ENCODE measurements at places on chromosomes 12 and 14.

- DNase-seq, result no peak
Measured at GRCh38 chr12:131607658-131608447, 103.0 kb upstream of the SFSWAP start.

- DNase-seq, result no peak
Measured at GRCh38 chr12:131115766-131116467, 162.2 kb downstream of the ADGRD1 start.

- DNase-seq, result peak; percentile 37
Measured at GRCh38 chr12:93441081-93441616, 598 bp downstream of the UBE2N start.

DNA sequence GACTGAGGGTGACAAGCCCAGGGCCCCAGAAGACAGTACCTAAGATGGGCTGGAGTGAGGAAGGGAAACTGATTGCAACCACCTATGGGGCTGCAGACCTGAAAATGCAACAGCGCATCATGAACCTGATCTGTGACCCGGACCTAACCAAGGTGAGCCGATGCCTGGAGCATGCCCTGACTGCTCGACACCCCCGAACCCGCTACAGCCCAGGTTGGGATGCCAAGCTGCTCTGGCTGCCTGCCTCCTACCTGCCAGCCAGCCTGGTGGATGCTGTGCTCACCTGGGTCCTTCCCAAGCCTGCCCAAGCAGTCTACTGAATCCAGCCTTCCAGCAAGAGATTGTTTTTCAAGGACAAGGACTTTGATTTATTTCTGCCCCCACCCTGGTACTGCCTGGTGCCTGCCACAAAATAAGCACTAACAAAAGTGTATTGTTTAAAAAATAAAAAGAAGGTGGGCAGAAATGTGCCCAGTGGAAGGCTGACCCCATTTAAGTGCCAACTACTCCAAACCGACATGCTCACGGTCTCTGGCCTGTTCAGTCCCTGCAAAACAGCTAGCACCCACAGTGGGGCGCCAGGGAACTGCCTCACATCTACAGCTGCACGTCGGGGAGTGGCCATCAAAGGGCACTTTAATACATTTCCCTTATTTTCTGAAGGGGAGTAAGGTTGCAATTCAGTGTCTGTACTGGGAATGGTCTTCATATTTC is 4.2 kb downstream of the RDH5 start:
- DNase-seq, result peak; percentile 64

- peak; percentile 47 for DNase-seq
Measured at GRCh38 chr12:48105321-48105866, 485 bp downstream of the SENP1 start.

- no peak for DNase-seq
Measured at GRCh38 chr12:7501031-7501588, 2.5 kb downstream of the CD163 start.

GRCh38 chr14:57086271-57087162 is 182.2 kb downstream of the EXOC5 start:
- DNase-seq, result no peak

DNA sequence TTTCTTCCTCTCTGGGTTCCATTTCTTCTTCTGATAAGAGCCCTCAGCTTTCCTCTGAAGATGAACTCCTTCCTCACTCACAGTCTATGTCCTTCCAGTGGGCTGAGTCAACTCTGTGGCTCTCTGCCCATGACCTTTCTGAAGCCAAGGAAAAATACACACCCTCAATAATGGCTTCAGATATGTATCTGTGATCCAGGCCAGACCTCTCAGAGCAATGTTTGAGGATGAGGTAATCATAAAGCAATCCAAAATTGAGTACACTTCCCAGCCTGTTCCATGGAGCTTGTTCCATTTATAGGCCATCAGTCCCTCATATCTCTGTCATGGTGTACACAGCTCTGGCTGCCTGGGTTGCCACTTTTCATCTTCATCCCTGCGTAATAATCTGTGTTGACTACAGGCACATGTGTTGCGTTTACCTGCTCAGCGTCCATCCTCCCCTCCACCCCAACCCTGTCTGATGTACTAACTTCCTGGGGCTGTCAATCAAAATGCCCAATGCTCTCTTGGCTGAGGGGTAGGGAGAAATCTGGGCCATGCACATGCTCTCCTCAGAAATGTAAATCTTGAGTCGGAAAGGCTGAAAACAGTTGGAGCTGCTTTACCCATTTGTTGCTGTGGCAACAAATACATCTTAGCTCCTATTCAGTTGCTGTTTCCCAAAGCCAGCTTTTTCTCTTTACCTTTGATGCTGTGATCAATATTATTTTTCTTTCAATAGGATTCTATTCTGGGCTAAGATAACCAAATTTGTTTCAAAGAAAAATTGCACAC is 377.8 kb upstream of the TMEM132C start:
- no peak for DNase-seq

- DNase-seq, result peak; percentile 86
Measured at GRCh38 chr12:1795785-1796514, 24.4 kb upstream of the LRTM2 start.

- DNase-seq, result no peak
Measured at GRCh38 chr14:51609955-51610283, 41.8 kb upstream of the FRMD6 start.

GRCh38 chr14:72559669-72560255 is 334.1 kb downstream of the DPF3 start:
- no peak for DNase-seq

- DNase-seq, result no peak
Measured at GRCh38 chr12:106063826-106064720, 74.7 kb downstream of the NUAK1 start.

DNA sequence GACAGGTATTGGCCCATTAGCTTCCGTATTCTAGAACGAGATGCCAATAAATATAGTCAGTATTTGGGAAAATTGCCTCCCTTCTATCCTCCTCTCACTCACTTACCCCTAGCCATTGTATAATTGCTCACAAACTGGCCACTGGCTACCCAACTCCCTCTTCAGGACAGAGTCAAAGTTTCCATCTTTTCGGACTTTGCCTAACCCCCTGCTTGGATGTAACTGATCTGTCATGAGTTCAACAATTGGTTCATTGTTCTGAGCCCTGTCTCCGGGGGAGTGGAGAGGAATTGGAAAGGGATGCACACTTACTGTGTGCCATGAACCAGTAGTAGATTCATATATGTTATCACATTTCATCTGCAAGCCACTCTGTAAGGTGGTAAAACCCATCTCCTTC is 12.2 kb downstream of the MYRFL start:
- no peak for DNase-seq

DNA sequence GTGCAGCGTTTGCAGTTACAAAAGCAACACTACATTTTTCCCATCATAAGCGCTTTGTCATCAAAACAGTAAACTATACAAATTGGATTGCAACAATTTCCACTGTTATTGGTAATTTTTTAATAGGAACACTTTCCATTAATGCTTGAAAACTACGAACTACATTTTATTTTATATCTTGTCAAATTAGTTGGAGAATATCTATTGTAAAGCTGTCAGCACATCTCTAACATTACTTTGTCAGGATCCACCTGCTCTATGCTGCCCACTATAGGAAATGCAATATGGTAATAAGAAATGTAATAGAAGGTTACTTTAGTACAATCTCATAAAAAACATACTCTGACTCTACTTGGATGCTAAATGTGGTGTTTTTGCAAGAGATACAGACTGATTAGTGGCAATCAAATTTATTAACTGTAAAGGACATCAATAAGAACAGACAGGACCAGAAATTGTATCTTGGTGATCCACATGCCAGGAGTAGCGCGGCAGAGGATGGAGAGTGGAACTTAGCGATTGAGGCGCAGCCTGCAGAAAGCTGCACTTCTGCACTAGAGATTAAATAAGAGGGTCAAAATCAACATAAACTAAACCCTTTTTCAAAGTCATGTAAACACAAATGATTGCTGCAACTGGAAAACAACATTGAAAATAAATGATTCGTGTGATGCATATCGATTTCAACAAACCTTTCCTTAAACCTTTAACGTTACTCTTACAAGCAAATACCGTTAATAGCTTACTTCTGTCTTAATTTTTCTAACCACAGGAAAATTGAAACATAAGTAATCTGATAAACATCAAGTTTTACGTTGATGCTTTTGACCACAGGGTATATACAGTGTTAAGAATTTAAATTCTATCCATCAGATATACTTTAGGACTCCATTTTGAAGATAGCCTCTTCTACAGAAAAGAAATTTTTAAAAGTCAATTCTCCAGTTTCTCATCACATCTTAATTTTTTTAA is 3.6 kb upstream of the ARID2 start:
- peak; percentile 42 for DNase-seq

GRCh38 chr14:97655169-97655948 is 858.2 kb downstream of the VRK1 start:
- no peak for DNase-seq

DNA sequence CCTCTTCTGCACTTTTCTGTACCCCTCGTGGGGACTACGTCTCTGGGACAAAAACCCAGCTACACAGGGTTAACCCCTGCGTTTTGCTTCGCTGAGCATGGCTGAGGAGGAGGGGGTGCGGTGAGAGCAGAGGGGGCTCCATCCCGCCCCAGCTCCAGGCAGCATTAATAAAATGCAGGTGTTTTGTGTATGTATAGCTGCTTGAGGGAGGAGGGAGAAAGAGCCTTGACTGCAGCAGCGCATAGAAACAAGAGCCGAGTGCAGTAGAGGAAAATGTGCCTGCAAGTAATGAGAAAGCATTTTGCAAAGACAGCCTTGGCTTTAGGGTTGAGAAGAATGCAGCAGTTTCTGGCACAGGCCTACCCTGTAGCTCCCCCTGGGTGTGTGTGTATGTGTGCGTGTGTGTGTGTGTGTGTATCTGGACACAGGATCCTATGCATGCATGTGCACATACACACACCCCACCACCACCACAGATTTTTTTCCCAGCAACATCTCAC is 103.9 kb downstream of the ZFP36L1 start:
- DNase-seq, result no peak

- DNase-seq, result no peak
Measured at GRCh38 chr12:132899033-132899432, 11.6 kb upstream of the CHFR start.

DNA sequence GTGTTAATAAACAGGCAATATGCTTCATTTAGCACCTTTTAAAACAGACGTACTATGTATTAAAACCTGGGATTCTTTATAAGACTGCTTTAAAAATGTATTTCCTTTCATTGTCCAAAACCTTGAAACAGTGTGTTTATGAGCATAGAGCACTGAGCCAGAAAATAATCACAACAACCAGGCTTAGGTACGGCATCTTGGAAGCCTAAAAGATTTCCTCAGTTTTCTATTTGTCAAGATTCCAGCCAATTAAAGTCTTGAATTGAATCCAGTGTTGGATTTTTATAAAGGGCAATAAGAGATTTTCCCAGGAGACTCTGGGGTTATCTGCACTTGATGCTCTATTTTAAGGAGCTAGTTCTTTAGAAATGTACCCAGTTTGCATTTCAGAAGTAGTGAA is 80.3 kb downstream of the GRIP1 start:
- DNase-seq, result no peak

- no peak for DNase-seq
Measured at GRCh38 chr14:76490735-76491134, 114.8 kb downstream of the ESRRB start.

GRCh38 chr12:11711651-11712327 is 62.3 kb downstream of the ETV6 start:
- no peak for DNase-seq

- no peak for DNase-seq
Measured at GRCh38 chr12:78938341-78939084, 73.9 kb downstream of the SYT1 start.

- DNase-seq, result no peak
Measured at GRCh38 chr12:121050725-121051124, 11.7 kb upstream of the OASL start.

DNA sequence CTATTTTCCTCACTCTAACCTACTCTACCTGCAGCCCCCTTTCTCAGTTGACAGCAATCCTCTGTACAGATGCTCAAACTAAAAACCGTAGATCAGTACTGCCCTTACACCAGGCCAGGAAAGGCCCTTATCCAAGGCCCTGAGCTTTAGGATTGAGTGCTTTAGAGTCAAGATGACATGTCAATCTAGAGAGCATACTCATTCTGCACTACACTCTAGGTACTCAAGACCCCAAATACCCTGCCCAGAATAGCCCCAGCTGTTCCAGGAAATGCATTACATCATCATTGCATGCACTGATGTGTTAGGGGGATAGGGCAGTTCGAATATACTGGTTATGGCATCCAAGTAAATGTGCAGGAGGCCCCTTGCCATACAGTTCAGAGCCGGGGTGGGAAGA is 3.5 kb upstream of the PHLDA1 start:
- no peak for DNase-seq

GRCh38 chr14:69701857-69702256 is 65.1 kb upstream of the SRSF5 start:
- DNase-seq, result no peak

DNA sequence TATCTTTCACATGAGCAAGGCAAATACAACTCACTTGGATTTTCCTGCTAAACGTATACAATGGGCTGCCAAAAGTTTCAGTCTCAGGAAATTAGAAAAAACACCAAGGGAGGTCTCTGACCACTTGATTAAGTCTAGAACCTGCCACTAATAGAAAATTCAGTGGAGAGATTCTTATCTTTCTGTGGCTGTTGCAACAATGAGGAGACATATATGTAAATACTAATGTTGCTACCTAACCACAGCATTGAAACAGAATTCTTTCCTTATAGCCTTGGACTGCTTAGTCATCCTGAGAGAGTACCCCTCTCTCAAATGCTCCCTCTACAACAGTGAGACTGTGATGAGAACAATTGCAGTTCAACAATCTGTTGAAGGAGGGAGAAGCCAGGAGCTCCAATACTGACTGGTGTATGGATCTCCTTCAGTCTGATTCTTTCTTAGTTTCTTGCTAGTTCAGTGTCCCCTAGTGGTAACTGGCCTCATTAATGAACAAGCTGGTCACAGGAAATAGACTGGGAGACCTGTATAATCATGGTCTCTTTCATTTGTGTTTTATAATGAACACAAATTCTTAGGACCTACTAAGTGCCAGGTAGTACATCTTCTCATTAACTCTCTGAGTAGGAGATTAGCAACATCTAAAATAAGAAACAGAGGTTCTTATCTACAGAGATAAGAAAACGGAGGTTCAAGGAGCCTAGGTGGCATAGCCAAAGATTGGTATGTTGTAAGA is 164.5 kb downstream of the SLC38A4 start:
- DNase-seq, result peak; percentile 41

DNA sequence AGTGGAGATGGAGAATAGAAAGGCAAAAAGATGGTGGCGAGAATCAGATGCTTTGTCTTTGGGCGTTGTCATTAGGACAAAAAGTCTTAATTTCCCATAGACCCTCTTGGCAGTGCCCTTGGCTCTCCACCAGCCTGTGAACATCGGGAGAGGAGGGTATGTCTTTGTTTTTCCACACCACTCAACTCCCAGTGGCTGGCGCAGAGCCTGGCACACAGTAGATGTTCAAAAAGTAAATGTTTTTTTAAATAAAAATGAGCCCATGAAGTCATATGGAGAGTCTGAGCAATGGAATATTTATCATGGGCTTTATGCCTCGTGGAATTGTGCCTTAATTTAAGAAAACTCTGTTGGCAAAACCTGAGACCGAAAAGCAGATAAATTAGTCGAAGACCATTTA is 90.4 kb downstream of the SRGAP1 start:
- no peak for DNase-seq

- DNase-seq, result no peak
Measured at GRCh38 chr14:41498959-41499358, 107.7 kb upstream of the LRFN5 start.

- DNase-seq, result no peak
Measured at GRCh38 chr12:77001276-77001675, 64.1 kb downstream of the E2F7 start.

GRCh38 chr12:48027183-48028002 is 23.1 kb upstream of the COL2A1 start:
- no peak for DNase-seq

GRCh38 chr14:105065280-105066228 is at the start of gene GPR132:
Gene GPR132 (minus strand): TSS chr14:105065430. CDS start chr14:105055420, 10,010 bp downstream.
- peak; percentile 92 for DNase-seq

All from stimulated activated naive CD4-positive, alpha-beta T cell (primary cell).